ENCODE measurements at places on chromosomes 4 and X.

DNA sequence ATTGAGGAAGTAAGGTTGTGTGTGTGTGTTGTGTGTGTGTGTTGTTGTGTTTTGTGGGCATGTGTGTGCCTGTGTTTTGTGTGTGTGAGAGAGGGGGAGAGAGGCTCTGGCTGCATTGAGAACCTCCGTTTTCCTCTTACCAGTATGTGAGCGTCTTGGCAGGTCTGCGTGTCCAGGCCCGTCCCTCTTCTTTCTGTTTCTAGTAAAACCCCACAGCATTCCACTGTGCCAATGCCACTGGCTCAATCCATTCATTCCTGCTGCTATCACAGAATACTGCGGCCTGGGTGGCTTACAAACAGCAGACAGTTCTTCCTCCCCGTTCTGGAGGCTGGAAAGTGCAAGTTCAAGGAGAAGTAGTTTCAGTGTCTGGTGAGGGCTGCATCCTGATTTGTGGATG is 15.5 kb upstream of the HTRA3 start:
- DNase-seq, result no peak
- no peak overlapping the region for H3K4me3 ChIP-seq
- H3K36me3 ChIP-seq, result no peaks in the 10 kb centered on the region

GRCh38 chr4:7831330-7831729 is 108.3 kb downstream of the AFAP1 start:
- H3K27me3 ChIP-seq, result no peaks in the 10 kb centered on the region
- peak overlapping the region; percentile 68 for H3K27ac ChIP-seq
- peak overlapping the region; percentile 5 for H3K4me3 ChIP-seq
- no peaks in the 10 kb centered on the region for H3K36me3 ChIP-seq
- peaks cover 31% of the 10 kb centered on the region for H3K4me1 ChIP-seq

DNA sequence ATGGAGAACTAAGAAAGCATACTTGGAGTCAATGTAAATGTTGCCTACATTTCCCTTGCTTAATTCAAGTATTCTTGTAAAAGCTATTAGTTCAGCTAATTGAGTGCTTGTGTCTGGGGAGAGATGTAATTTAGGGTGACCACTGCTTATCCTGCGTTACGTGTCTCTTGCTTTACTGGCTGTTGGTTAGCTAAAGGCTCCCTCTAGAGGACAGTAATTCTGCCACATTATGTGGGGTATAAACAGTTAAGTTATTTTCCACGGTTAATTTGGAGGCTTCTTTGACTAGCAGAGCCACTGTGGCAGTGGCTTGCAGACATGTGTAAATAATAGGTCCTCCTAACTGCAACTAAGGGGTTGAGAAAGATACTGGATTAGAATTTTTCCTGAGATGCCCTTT is 25.3 kb upstream of the NAF1 start:
- H3K4me3 ChIP-seq, result no peak overlapping the region
- no peaks in the 10 kb centered on the region for H3K36me3 ChIP-seq
- peaks cover 14% of the 10 kb centered on the region for H3K4me1 ChIP-seq
- DNase-seq, result no peak

DNA sequence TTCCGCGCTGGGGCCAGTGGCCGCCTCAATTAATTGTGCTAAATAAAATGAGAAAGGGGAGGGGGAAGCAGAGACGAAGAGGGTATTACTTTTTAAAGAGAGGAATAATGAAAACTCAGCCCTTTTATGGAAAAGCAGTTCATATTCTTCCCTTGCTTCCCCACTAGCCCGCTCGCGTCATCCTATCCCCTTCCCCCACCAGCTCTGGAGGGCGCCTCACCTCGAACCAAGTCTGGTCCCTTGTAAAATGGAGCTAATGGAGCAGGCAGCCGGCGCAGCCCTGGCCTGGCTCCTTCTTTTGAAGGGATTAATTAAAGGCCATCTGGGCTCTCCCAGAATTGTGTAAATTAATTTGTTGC is 511 bp upstream of the NKX6-1 start:
- H3K36me3 ChIP-seq, result no peaks in the 10 kb centered on the region
- peak overlapping the region; percentile 48 for H3K4me3 ChIP-seq
- peaks cover 24% of the 10 kb centered on the region for H3K4me1 ChIP-seq
- H3K27me3 ChIP-seq, result peaks cover 100% of the 10 kb centered on the region
- no peak for DNase-seq

DNA sequence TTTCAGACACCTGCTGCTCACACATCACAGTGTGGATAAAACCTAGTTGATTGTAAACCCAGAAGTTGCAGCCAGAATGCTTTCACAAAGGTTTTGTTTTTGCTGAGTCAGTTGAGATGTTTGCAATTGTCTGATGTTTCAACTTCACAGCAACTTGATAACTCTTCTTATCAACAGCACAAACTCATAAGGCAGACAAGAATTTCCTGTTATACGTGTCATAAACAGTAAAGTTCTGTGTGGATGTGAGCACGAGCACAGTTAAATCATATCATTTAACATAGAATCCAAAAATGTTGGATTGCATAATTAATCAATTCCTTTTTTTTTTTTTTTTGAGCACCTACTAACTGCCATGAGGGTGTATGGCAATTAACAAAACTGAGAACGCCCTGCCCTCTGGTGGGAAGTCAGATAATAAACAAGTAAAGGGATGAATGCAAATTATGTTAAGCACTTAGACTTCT is 512.2 kb downstream of the PDHA2 start:
- H3K36me3 ChIP-seq, result no peaks in the 10 kb centered on the region
- no peak overlapping the region for H3K4me3 ChIP-seq
- no peak for DNase-seq
- H3K27ac ChIP-seq, result no peak overlapping the region
- no peaks in the 10 kb centered on the region for H3K4me1 ChIP-seq

DNA sequence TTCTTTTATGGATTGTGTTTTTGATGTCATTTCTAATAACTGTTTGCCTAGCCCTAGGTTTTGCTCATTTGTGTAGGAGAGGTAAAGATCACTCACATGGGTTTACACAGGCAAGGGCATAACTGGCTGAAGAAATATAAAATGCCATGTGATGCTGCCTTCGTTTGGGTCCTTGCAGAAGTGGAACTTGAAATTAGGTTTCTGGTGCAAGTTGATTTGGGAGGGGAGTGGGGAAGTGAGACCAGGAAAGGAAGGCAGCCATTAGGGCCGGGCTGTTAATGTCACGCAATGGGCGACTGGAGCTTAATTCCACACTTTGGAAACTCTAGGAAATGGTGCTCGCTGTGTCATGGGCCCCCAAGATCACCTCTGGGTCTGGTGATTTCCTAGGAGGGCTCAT is 14.5 kb downstream of the CLCN4 start:
- H3K36me3 ChIP-seq, result no peaks in the 10 kb centered on the region
- DNase-seq, result no peak
- H3K27me3 ChIP-seq, result no peaks in the 10 kb centered on the region

GRCh38 chrX:139945075-139945474 is 12.2 kb upstream of the ATP11C start:
- H3K4me3 ChIP-seq, result no peak overlapping the region
- no peaks in the 10 kb centered on the region for H3K27me3 ChIP-seq
- H3K27ac ChIP-seq, result no peak overlapping the region
- no peaks in the 10 kb centered on the region for H3K4me1 ChIP-seq

DNA sequence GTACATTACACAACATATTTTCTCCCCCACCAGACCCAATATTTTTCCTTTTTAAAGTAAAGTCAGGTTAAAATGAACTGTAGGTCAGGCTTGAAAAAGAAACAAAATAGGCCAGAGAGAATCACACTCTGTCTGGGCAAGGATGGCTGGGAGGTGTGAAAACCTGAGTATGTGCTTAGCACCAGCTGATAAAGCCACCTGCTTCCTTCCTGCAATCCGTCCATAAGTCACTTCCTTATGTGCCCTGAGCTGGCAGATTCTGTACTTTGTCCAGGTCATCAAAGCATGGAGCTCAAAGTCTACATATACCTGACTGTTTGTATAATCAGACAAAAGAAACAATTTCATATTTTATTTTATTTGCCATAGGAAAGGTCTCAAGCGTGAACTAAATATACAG is 37.7 kb downstream of the ANTXR2 start:
- peaks cover 23% of the 10 kb centered on the region for H3K36me3 ChIP-seq
- H3K4me3 ChIP-seq, result no peak overlapping the region
- no peak overlapping the region for H3K27ac ChIP-seq
- no peak for DNase-seq
- H3K4me1 ChIP-seq, result no peaks in the 10 kb centered on the region

DNA sequence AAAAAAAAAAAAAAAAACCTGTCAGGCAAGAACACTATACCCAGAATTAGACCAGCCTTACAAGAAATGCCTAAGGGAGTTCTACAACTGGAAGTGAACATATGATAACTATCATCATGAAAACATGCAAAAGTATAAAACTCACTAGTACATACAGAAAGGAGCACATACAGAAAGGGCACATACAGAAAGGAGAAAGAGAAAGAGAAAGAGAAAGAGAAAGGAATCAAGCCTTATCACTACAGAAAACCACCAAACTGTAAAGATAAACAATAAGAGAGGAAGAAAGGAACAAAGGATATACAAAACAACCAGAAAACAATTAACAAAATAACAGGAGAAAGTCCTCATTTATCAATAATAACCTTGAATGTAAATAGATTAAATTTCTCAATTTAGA is 50.4 kb downstream of the PHKA1 start:
- no peaks in the 10 kb centered on the region for H3K36me3 ChIP-seq
- DNase-seq, result no peak
- H3K27ac ChIP-seq, result no peak overlapping the region
- no peak overlapping the region for H3K4me3 ChIP-seq
- no peaks in the 10 kb centered on the region for H3K27me3 ChIP-seq

DNA sequence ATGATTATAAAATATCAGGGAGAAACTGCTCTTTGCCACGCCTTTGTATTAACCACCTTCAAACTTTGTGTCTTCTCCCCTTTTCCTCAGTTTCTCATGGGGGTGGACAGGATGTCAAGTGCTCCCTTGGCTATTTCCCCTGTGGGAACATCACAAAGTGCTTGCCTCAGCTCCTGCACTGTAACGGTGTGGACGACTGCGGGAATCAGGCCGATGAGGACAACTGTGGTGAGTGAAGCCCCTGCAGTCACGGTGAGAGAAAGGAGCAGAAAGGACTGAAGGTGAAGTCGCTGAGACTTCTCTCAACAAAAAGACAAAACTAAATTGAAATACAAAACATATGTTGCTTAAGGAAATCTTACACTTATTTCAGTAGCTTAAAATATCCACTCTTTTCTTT is 50.9 kb downstream of the RXFP1 start:
- DNase-seq, result no peak
- no peak overlapping the region for H3K4me3 ChIP-seq
- H3K36me3 ChIP-seq, result no peaks in the 10 kb centered on the region
- no peak overlapping the region for H3K27ac ChIP-seq
- no peaks in the 10 kb centered on the region for H3K27me3 ChIP-seq

DNA sequence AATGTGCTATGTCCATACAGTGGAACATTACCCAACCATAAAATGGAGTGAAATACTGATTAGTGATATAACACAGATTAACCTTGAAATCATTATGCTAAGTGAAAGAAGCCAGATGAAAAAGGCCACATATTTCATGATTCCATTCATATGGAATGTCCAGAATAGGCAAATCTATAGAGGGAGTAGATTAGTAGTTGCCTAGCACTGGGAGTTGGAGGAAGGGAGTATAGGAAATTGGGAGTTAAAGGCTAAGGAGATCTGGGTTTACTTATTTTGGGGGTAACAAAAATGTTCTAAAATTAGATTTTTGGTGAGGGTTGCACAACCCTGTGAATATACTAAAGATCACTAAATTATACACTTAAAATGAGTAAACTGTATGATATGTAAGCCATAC is 26.8 kb downstream of the ENOX2 start:
- H3K36me3 ChIP-seq, result no peaks in the 10 kb centered on the region
- DNase-seq, result no peak
- H3K4me1 ChIP-seq, result no peaks in the 10 kb centered on the region
- no peak overlapping the region for H3K27ac ChIP-seq
- no peak overlapping the region for H3K4me3 ChIP-seq

- H3K4me1 ChIP-seq, result no peaks in the 10 kb centered on the region
- no peak overlapping the region for H3K27ac ChIP-seq
- DNase-seq, result no peak
- H3K27me3 ChIP-seq, result no peaks in the 10 kb centered on the region
Observed at GRCh38 chr4:88533937-88534750, 10.6 kb upstream of the PYURF start.

GRCh38 chr4:73836373-73837279 is at the start of gene CXCL6:
Gene CXCL6, plus strand, starts transcription at chr4:73836678. Its CDS starts 73 bp downstream, at chr4:73836751.
- H3K4me3 ChIP-seq, result peak within 1 kb of the TSS; percentile 24
- H3K36me3 ChIP-seq, result no peaks in the 10 kb centered on the region
- no peaks in the 10 kb centered on the region for H3K4me1 ChIP-seq
- no peak for DNase-seq
- no peak within 1 kb of the TSS for H3K27ac ChIP-seq
- no peaks in the 10 kb centered on the region for H3K27me3 ChIP-seq

DNA sequence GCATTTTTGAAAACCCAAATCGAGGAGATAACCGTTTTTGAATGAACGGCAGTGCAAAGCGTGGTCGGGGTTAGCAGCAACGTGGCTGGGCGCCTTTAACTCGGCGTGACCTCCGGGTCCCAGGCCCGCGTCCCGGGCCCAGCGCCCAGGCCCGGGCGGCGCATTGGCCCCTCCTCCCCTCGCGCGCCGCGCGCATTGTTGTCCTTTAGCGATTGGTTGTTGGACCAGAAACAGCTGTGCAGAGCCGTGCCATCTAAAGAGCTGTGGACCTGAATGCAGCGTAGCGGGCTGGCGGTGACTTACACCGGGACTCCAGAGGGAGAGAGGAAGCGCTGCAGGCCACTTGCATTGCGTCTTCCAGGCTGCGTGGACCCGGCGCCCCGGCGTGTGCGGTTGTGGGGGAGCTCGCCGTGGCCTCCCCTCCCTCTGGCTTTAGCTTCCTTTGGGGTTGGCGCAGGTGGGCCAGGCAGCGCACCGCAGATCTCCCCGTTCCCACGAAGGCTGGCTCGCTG is at the start of gene STOX2:
Gene STOX2 (plus strand): TSS at position 227 of the 512 bp plus-strand sequence. CDS start 1,484 bp downstream, outside the sequence.
- H3K4me3 ChIP-seq, result peak within 1 kb of the TSS; percentile 56
- DNase-seq, result peak; percentile 84
- H3K36me3 ChIP-seq, result no peaks in the 10 kb centered on the region
- H3K27ac ChIP-seq, result peak within 1 kb of the TSS; percentile 57
- H3K27me3 ChIP-seq, result no peaks in the 10 kb centered on the region

GRCh38 chrX:82734140-82734539 is 774.0 kb upstream of the POU3F4 start:
- no peaks in the 10 kb centered on the region for H3K27me3 ChIP-seq
- no peak overlapping the region for H3K4me3 ChIP-seq
- H3K4me1 ChIP-seq, result no peaks in the 10 kb centered on the region
- H3K27ac ChIP-seq, result no peak overlapping the region
- no peaks in the 10 kb centered on the region for H3K36me3 ChIP-seq

DNA sequence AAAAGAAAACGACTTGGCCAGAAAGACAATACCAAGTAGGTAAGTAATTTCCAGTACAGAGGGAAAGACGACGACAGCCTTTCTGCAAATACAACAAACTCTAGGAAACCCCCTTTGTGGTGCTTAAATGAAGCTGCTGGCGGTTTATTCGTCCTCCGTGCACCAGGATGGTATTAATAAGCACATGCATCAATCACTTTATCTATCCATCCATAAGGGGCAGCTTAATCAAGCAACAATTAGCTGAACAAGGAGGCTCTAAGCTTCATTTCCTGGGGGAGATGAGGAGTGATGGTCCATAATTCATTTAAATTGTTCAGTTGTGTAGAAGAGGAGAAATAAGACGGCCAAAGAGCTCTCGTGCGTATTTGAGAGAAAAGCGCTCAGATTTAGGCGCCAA is 26.2 kb downstream of the IRF2 start:
- H3K4me3 ChIP-seq, result peak overlapping the region; percentile 31
- peaks cover 83% of the 10 kb centered on the region for H3K4me1 ChIP-seq
- H3K36me3 ChIP-seq, result no peaks in the 10 kb centered on the region

GRCh38 chr4:71126719-71127118 is 133.3 kb downstream of the DCK start:
- H3K27ac ChIP-seq, result no peak overlapping the region
- no peak for DNase-seq
- no peaks in the 10 kb centered on the region for H3K4me1 ChIP-seq
- H3K27me3 ChIP-seq, result no peaks in the 10 kb centered on the region

- no peak overlapping the region for H3K4me3 ChIP-seq
- no peak overlapping the region for H3K27ac ChIP-seq
- no peak for DNase-seq
Observed at GRCh38 chr4:46648088-46648744, 258.3 kb upstream of the GABRA2 start.
